Right atrium auricular region (tissue), 2 donors: ENCODE measurements at places on chromosomes 5 and 9. TPM values are rescaled to one million over a fixed set of nuclear protein-coding genes. Genes with fewer than 3 reads are reported as not detected.

The ACOT12 gene
- not detected for total RNA-seq

The PDE6A gene
- 0.08 TPM for total RNA-seq

The F2RL2 gene
- total RNA-seq, result 0.44 TPM

The TUSC1 gene
- total RNA-seq, result 15.4 TPM

The RIC1 gene
- total RNA-seq, result 12.2 TPM

The FOXD4 gene
- total RNA-seq, result not detected

The OTP gene
- total RNA-seq, result not detected

The TSSK1B gene
- not detected for total RNA-seq

The NDUFS4 gene
- total RNA-seq, result 122 TPM

The CCNJL gene
- 5.5 TPM for total RNA-seq

The FCN1 gene
- total RNA-seq, result 0.63 TPM

The BARHL1 gene
- total RNA-seq, result not detected

The PCDHA1 gene
- total RNA-seq, result not detected

The MYOZ3 gene
- 2.0 TPM for total RNA-seq

The SLC6A18 gene
- not detected for total RNA-seq

The SHISAL2B gene
- total RNA-seq, result not detected

The OR2K2 gene
- not detected for total RNA-seq

The SLC34A3 gene
- not detected for total RNA-seq

The HTR4 gene
- 4.3 TPM for total RNA-seq
